ENCODE measurements at places on chromosomes 5 and 9.

DNA sequence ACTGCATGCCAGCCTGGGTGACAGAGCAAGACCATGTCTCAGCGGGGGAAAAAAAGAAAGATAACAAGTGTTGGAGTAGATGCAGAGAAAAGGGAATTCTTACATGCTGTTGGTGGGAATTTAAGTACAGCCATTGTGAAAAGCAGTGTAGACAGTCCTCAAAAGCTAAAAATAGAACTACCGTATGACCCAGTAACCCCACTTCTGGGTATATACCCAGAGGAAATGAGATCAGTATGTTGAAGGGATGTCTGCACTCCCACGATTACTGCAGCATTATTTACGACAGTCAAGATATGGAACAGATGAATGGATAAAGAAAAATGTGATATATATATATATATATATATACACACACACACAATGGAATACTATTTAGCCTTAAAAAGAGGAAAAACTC, 225.3 kb upstream of the SLC24A2 start:
- no peak for DNase-seq

DNA sequence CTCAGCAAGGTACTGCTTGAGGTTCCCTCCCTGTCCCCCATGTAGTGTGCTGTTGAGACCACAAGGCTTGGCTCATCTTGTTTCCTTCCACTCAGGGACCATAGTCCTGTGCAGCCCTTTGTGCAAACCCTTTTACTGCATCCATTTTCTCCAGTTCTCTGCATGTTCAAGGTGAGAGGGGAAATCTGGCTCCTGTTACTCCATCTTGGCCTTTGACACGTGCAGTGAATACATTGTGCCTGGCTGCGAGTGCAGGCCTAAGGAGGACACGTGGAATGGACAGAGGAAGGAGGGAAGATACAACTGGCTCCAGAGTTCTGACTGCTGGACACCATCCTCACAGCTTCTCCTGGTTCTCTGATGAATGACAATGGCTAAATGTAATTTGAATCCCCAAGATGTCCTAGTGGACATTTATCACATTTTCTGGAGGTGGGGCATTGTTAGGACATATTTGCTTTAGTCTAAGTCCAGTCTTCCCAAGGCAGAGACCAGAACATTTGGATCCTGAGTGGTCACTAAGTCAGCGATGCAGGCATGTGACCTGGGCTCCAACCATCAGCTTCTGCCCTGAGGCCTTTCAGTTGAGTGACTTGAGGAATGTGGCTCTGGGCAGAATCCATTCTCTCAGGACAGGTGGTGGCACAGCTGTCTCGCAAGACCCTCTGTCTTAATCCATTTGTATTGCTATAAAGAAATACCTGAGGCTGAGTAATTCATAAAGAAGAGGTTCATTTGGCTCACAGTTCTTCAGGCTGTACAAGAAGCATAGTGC, 189.0 kb upstream of the DAP start:
- no peak for DNase-seq

DNA sequence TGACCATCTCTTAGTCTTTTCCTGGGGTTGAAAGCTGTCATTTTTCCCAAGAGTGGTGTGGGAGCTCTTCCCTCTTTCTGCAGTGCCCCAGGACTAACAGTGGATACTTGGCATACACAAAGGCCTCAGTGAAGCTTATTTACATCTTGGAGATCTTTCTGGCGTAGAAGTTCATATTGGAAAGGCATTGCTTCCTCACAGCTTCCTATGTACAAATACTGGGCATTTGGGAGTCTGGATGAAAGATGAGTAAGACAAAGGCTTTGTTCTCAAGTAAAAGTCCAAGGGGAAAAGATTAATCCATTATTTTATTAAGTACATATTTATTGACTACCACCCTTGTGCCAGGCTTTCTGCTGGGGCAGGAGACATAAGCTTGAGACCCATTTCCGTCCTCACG, 22.0 kb downstream of the MAP3K1 start:
- no peak for DNase-seq

DNA sequence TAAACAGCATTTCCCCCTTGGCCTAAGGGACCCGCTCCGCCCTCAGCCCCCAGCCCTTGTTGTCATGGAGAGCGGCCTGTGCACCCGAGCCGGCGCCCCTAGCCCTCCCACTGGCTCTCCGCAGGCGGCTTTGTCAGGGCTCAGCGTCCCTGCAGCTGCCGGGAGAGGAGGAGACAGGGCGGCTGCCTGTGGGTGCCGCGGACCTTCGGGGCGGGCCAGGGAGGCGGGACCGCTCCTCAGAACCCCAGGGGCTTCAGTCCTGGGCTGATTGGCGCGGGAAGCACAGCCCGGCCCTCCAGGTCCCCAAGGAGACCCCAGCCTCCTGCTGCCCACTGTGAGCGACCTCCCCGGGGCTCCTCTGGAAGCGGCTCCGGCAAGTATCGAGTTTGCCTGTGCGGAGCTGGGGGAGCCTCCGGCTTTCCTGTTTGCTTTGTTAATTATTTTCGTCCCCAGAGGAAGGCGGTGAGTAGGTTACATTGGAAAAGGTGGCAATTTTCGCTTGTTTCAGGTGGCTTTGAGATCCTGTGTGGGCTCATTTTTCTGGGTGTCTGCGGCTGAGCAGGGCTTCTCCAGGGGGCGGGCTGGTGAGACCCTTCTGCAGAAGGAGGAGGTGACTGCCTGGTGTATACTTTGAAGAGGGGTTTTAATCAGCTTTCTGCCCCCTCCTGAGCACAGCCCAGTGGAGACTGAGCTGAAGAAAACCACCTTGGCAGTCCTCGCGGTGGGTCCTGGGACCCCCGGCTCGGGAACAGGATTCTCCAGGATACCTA, at the start of gene FGD3:
FGD3 (plus strand) TSS at position 256 of the 770 bp plus-strand sequence. CDS start 28,734 bp downstream, outside the sequence.
- no peak for DNase-seq

GRCh38 chr5:112697322-112697721, 40.4 kb upstream of the APC start:
- DNase-seq, result no peak
